ENCODE measurements at places on chromosomes 6 and 20.

- DNase-seq, result no peak
Measured at GRCh38 chr6:136880748-136881460, 41.2 kb upstream of the SLC35D3 start.

DNA sequence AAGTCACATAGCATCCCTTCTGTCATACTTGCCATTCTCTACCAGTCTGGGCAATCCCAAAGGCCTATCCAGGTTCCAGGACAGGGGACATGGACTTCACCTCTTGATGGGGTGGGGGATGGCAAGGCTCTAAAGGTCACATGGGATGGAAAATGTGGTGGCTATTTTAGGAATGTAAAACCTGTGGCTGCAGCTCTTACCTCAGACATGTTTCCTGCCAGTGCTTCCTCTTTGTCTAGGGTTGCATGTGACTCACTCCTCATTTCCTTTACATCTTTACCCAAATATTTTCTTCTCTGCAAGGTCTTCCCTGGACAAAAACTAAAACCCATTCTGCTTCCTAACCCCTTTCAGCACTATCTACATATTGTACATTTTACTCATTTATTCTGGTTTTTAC is 135.7 kb downstream of the BTBD3 start:
- no peak for DNase-seq

DNA sequence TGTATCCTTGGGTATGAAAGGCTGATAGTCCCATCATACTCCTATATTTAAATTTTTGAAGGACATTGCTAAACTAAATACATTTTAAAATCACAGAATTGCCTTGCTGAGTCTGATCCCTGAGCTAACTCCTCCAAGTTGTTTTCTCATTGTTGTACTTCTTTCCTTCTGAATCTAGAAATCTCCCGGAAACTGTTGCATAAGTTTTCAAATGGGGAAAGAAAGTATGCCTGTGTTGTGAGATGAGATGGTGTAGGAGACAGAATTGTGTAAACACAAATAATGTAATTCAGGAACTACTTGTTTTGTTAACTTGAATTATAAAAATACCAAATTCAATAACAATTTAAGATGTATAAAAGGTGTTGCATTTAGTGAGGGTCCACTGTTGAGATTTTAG is 7.3 kb downstream of the PNRC1 start:
- no peak for DNase-seq

GRCh38 chr20:47102629-47103028 is 208.0 kb downstream of the EYA2 start:
- no peak for DNase-seq

DNA sequence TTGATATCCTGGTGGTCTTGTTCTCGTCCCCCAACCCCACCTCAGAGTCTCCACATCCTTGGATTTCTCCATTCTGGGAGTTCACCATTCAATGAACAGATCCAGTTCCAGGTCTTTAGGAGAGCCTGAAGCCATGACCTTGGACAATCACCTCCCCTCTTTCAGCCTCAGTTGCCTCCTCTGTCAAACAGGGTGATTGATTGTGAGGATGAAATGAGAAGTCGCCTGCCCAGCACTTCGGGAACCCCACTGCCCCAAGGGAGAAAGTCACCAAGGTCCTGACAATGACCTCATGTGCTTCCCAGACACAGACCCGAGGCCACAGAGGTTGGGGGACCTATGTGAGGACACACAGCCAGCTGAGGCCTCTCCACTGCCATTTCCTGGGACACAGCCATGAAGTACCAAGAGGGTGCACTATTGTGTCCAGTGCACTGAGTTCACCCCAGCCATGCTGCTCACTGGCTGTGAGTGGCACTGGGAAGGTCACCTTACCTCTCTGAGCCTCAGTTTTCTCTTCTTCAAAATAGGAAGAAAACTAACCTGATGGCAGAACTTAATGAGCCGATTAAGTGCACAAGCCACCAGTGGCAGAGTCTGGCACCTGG is 61.7 kb downstream of the SNAI1 start:
- DNase-seq, result no peak

- DNase-seq, result no peak
Measured at GRCh38 chr20:49405062-49405683, 77.3 kb downstream of the KCNB1 start.

DNA sequence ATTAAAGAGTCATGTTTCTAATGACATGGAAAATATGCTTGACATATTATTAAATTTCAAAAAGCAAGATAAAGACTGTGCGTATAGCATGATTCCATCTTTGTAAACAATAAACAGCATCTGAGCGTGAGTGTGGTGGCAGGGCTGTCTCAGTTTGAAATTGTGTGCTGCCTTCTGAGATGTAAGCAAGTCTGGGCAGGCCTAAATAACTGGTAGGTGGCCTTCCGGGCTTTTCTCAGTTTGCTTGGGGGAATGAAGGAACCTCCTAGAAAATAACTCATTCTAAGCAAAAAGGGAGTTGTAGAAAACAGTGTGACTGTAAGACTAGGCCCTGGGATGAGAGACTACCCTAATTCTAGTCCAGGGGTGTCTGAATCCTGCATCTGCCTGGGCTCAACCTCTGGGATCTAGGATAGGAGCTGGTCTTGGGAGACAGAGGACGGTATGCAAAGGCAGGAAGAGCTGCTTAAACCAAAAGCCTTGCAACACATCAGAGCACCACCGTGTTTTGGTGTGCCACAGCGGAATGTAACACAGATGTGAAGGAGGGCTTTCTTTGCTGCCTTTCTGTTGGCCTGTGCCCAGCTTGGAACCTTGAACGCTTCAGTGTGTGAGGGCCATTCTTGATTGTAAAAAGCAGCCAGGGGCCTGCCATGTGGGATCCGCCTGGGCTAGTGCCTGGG is 63.5 kb upstream of the L3MBTL3 start:
- DNase-seq, result no peak

DNA sequence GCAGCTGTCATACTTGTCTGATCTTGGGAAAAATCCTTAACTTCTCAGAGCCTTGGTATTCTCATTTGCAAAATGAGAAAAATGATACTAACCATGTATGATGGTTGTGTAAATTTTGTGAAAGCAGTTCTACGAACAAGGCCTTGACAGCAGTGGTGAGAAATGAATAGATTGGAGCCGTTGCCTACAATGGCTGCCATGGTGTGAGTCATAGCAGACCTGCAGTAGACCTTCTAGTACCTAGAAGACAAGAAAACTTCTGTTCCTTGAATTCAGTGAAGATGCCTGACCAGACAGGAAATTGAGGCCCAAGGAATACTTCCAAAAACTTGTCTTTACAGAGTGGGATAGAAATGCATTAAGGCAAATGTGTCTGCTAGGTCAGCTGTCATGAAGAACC is 338.9 kb downstream of the QKI start:
- no peak for DNase-seq

DNA sequence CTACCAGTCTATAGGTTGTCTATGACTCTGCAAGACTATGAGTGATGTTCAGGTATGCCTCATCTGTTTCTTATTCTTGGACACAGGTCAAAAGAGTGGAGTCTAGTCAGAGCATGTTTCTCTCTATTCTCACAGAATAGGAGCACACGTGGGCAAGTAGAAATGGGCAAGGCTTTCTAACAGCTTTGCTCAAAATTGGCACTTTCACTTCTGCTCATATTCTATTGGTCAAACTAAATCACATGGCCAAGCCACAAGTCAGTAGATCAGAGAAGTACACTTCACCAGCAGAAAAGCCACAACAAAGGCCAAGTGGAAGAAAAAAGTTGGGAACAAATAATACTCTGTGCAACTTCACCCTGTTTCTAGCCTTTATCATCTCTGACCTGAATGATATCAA is 354.5 kb upstream of the SYNCRIP start:
- no peak for DNase-seq

GRCh38 chr6:168319279-168320111 is at the start of gene DACT2:
Gene DACT2, minus strand, starts transcription at chr6:168319777. Its CDS starts 144 bp downstream, at chr6:168319633.
- DNase-seq, result no peak

DNA sequence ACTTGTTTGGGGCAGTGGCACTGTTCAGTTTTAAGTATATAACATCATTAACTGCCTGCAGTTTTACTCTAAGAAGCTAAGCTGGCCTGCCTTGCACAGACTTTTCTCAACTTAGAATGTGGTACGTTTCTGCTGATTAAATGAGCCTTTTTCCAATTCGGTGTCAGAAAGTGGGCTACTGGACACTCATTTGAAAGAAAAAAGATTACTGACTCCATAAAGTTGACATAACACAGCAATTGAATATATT is 2.1 kb downstream of the ZMYND8 start:
- no peak for DNase-seq

GRCh38 chr20:56060486-56060885 is 55.2 kb upstream of the CBLN4 start:
- DNase-seq, result no peak

DNA sequence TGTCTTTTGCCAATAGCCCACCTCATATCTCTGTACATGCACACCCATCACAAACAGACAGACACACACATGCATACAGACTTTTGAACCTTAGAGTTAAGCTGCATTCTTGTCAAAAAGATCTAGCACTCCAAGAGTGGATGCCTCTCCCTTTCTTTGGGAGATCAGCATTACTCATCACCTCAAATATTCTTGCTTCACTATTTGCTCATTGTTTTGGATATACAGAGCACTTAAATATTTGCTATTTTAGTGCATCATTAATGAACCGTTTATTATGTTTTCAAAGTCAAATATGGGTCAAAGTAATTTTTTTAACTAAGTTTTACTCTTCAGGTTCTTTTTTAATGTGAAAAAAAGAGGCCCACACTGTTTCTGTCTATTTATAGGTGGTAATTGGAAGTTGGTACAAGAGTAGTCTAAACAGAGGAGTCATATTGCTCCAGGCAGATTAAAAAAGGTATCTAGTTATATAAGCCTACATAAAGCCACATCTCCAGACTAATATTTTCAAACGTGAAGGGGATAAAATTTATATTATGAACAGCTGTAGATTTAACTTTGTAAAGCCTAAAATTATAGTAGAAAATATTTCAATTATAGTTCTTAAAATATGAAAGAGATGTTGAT is 102.6 kb downstream of the FLRT3 start:
- no peak for DNase-seq

DNA sequence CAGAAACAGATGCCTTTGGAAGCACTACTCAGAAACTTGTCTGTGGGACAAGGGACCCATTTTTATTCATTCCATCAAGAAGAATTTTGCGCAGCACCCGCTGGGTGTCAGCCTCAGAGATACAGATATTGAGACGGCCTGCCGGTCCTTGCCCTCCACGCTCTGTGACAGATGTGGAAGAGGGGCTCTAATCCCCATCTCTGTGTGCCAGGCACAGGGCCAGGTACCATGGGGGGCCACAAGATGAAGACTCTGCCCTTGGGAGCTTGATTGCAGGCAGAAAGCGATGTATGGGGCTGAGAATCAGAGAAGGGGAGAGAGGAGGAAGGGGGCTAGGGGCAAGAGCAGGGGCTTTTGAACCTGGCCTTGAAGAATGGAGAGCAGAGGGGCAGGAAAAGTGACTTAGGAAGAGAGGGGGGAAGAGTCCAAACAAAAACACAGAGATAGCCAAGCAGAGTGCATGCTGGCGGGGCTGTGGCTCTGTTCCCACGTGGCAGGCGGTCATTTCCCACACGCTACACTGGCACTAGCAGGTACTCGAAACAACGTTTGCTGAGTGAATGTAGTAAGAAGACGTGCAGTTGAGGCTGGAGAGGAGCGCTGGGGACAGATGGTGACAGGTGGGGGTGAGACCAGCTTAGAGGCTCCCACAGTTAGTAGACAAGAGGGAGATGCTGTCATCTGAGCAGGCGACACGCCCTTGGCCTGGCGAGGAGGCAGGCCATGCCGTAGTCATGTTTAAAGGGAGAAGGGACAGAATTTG is 170.3 kb upstream of the SNX9 start:
- DNase-seq, result no peak

GRCh38 chr6:72624557-72625160 is 2.8 kb downstream of the KCNQ5 start:
- peak; percentile 34 for DNase-seq

DNA sequence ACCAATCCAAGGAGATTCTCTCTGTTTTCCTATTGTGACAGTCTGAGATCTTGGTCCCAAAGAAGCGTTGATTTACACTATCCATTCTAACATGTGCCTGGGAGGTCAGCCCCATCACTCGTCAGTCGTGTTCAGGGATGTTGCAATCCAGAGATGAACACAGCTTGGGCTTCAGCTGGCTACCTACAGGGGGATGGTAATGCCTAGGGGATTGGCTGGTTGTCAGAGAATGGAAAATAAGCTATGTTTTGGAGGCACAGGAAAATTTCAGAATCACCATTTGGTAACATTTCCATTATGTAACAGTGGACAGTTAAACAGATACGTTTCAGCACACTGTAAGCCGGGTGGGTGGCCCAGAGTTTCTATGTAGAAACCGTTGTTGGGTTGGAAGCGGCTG is 147.1 kb upstream of the RALGAPA2 start:
- no peak for DNase-seq

DNA sequence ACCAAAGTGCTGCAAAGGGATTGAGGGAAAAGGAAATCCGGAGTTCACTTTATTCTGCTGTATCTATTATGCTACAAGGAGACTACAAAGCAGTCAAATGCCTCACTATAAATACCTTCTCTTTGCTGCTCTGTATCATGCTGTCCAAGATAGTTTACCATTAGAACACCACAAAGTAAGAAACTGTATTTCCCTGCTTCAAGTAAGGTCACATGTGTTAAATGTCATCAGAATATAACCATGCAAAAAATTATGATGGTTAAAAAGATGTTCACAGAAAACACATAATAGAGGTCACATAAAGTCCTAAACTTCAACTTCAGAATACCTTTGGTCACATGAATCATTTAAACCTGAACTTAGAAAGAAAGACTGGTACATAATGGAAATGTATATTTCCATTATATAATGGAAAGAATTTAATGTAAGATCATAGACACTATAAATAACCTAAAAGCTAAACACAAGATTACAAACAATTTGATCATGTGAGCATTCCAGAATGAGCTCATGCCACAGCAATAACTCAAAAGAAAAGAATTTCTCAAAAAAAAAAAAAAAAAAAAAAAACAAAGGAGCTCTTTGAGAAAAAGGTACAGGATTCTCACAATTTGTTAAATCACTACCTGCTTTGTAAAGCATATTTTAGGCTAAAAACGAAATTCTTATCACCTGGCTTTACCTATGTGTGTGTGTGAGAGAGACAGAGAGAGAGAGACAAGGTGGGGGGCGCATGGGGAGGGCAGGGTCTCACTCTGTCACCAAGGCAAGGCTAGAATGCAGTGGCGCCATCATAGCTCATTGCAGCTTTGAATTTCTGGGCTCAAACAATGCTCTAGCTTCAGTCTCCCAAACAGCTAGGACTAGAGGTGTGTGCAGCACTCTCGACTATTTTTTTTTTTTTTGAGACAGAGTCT is 58.7 kb downstream of the KIF13A start:
- DNase-seq, result no peak

- DNase-seq, result no peak
Measured at GRCh38 chr6:155103816-155104366, 108.8 kb downstream of the TIAM2 start.

- no peak for DNase-seq
Measured at GRCh38 chr6:133426038-133426437, 184.9 kb downstream of the EYA4 start.

DNA sequence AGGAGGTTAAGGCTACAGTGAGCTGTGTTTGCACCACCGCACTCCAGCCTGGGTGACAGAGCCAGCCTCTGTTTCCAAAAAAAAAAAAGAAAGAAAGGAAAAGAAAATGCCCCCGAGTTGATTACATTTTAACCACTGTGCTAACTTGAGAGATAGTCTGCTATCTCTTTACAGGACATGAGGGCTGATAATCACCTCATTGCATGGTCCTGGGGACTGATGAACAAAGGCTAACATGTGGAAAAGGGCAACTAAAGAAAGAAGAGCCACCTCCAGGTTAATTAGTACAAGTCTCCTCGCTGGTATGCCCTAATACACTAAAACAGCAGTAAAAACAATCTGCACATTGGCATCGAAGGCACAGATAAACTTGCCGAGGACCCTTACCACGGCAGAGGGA is 4.2 kb upstream of the PLG start:
- DNase-seq, result no peak

GRCh38 chr6:99276747-99277146 is 72.7 kb downstream of the FAXC start:
- DNase-seq, result no peak
